ENCODE measurements at places on chromosomes 5 and 9.

GRCh38 chr5:149797897-149798296, 67.8 kb downstream of the PPARGC1B start:
- no peak for DNase-seq

GRCh38 chr5:181182651-181183050, 22.3 kb downstream of the TRIM7 start:
- DNase-seq = no peak

DNA sequence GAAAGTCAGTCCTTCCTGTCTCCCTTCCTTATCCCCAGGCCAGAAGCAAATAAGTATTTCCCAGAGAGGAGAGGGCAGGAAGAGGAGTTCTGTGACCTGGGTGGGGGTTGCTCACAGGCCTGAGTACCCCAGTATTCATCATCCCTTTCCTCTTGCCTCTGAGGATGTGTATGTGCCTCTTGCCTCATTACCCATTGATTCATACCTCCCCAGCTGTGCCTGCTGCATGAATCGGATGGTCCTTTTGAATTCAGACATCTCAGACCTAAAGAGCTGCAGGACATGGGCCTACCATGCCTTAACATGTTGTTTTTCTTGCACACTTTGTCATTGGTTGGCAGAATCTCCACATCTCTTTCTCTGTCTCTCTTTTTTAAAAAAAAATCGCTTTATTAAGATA, 112.8 kb upstream of the SHB start:
- no peak for DNase-seq

DNA sequence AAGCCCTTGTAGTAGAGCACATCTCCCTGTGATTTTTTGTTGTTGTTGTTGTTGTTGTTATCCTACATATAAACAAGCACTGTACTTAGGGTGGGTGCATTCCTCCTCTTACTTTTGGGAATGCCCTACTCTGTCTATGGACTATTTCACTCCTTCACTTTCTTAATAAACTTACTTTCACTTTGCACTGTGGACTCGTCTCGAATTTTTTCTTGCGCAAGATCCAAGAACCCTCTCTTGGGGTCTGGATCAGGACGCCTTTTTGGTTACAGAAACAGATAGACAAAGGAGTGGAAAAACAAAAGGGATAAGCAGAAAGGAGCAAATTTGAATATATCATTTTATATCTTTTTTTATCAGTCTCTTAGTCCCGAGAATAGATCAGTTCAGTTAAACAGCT, 14.4 kb upstream of the PAIP1 start:
- no peak for DNase-seq

- DNase-seq = no peak
These were observed 50.9 kb downstream of the VCAN start for GRCh38 chr5:83522446-83522845.

- DNase-seq = no peak
These were observed 1.6 kb upstream of the C5orf52 start for GRCh38 chr5:157669701-157670097.

DNA sequence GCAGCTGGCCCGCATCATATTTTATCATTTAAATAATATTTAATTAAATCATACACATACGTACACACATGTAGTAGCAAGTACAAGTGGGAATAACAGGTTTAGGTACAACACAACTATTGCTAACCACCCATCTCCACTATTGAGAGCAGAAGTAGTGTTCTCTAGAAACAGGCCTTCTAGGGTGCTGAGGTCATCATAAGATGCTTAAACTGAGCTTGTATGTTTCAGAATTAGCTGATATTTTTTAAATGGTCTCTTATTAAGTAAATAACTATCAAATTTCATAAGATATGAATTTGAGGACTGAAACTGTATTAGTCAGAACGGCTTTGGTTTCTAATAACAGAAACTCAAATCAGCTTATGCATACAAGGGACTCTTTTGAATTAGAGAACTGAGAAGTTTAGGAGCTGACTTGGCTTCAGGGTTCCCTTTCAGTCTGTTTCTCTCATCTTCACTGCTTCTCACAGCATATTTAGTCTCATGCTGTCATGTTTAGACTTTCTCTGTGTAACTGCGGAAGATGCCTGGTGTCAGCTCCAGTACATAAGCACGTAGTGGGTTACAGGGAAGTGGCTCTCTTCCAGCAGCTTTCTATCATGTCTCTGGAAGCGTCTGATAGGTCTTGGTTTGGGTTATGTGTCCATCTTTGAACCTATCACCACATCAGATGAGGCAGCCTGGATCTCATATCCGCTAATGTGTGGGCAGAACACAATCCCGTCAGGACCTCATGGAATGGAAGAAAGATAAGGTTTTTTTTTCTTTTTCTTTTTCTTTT, 25.0 kb upstream of the OCLN start:
- no peak for DNase-seq

DNA sequence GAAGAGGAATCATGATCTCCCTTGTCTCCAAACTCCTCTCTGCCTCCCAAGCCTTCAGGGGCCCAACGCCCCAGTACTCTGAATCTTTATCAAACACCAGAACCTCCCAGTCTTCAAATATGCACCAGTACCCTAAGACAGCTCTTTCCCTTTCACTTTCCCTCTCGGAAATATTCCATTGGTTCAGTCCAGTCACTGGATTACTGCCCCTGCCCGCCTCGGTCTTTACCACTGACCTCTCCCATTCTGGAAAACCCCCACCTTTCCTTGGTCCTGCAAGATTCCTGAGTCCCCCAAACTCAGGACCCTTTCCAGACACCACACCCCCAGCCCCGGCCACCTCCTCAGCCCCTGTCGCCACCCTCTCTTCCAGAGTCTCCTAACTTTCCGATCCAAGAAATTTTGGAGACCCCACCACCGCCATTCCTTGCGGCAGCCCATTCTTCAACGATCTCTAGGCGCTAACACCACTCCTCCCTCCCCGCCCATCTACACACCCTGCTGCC, 674 bp downstream of the C5orf15 start:
- peak; percentile 28 for DNase-seq

DNA sequence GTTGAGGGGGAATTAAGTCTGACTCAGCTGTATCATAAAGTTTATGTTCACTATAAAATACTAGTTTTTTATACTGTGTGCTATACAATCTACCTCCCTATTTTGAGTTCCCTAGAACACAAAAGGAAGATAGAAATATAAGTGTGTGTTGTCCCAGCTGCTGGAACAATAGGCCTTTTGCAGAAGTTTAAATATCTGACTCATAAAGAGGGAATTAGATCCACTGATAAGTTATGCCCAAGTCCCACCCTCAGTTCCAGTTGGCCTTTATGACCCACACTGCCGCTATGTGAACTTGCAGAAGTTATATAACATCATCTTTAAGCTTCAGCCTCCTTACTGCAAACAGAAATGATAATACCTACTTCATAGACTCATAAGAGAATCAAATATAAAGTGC, 88.5 kb upstream of the DAB2 start:
- DNase-seq = no peak

- no peak for DNase-seq
These were observed 6.0 kb downstream of the PCDHGC5 start for GRCh38 chr5:141494761-141495452.

GRCh38 chr5:80143491-80143890, 108.3 kb downstream of the THBS4 start:
- DNase-seq = no peak

GRCh38 chr5:76403766-76404222, 709 bp downstream of the IQGAP2 start:
- DNase-seq = peak; percentile 27

- no peak for DNase-seq
These were observed 34.2 kb downstream of the ADRB2 start for GRCh38 chr5:148860599-148860998.

- no peak for DNase-seq
These were observed 43.9 kb upstream of the MTAP start for GRCh38 chr9:21758540-21758939.

GRCh38 chr5:33761139-33761538, 130.7 kb downstream of the ADAMTS12 start:
- DNase-seq = no peak

DNA sequence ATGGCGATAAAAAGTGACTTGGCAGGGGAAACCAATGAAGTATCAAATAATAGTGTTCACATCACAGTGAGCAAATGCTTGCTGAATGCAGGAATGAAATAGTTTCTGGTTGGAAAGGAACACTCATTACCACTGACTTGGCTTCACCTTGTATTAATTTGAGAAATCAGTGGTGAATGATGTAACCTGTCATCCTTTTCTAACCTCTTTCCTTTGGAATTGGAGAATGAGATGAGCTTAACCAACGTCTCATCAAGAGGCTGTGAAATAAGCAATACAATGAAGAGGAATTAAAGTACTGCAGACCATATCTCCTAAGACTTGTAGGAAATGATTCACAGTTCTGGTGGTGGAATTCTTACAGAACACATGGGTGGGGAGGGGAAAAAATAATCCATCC, 192.2 kb downstream of the DMAC1 start:
- no peak for DNase-seq

DNA sequence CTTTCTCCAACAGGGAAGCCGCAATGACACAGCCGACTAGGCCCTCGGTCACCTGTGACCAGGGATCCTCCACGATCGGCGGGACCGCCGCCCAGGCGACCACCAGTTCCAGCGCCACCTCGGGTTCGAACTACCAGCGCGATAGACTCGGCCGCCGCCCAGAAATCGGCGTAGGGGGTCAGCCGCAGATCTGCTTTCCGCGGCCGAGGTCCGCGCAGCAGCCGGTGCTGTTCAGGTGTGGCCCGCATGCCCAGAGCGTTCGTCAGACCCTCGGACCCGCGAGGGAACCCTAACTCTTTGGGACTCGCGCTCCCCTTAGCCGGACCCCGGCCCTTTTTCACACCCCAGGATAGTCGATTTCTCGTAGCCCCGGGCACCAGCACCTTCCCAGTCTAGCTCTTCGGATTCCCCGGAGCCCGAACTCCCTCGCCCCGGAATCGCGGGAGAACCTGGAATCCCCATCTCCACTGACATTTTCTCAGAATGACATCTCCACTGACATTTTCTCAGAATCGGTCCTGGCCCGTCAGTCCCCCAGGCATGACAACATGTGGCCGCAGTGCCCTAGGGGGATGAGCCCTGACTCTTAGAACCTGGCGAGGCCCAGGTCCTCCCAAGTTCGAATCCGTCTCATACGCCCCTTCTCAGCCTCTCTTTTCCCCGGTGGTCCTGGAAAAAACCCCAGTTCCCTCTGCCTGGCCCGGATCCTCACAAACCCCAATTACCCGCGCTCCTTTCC, 428 bp downstream of the C5orf52 start:
- DNase-seq = no peak

GRCh38 chr5:93348231-93348630, 232.8 kb downstream of the NR2F1-AS1 start:
- DNase-seq = no peak

GRCh38 chr9:86034863-86035734, 64.3 kb downstream of the GOLM1 start:
- peak; percentile 19 for DNase-seq

GRCh38 chr5:73312146-73312871, 136.3 kb downstream of the FOXD1 start:
- no peak for DNase-seq

DNA sequence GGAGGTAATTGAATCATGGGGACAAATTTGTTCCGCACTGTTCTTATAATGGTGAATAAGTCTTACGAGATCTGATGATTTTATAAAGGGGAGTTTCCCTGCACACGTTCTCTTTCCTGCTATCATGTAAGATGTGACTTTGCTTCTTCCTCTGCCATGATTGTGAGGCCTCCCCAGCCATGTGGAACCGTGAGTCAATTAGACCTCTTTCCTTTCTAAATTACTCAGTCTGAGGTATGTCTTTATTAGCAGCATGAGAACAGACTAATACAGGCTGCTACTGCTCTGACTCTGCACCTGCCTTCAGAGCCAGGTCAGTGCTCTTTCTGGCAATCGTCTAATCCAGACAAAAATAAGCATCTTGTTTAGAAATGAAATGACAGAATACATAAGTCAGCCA, 479.2 kb upstream of the TUSC1 start:
- DNase-seq = no peak

GRCh38 chr5:119359737-119360413, 4.1 kb downstream of the TNFAIP8 start:
- DNase-seq = no peak
